Stimulated activated effector memory CD8-positive, alpha-beta T cell treated with anti-CD3 and anti-CD28 coated beads, Interleukin-12 subunit alpha, Interleukin-12 subunit beta, amount 100 ng/mL, for 72 hours (primary cell): ENCODE measurements at places on chromosomes 7 and 10.

- no peak for DNase-seq
These were observed 205.3 kb downstream of the TAX1BP1 start for GRCh38 chr7:27945058-27945795.

- DNase-seq = no peak
These were observed at the start of gene PLA2G12B for GRCh38 chr10:72954596-72955554. Gene PLA2G12B (minus strand): TSS chr10:72954806. CDS start chr10:72954685, 121 bp downstream.

GRCh38 chr7:15334536-15335263 lies 227.1 kb downstream of the AGMO start:
- DNase-seq = no peak

GRCh38 chr7:105655500-105656380 lies 74.4 kb upstream of the EFCAB10 start:
- DNase-seq = no peak

DNA sequence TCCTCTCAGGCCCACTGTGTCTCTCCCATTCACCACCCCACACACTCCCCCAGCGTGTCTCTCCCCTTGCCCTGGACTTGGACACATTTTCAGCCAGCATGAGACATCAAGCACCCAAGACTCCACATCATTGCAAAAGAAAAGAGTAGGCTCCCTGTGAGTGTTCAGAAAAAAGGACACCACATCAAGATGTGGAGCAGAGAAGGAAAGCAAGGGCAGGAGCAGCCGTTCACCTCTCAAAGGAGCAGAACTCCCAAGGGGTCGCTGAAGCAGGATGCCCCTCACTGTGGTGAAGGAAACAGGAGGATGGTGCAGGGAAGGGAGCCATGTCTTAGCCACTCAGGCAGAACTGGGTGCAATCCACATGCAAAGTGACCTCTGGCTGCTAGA lies 89.9 kb upstream of the MACROH2A2 start:
- DNase-seq = no peak

DNA sequence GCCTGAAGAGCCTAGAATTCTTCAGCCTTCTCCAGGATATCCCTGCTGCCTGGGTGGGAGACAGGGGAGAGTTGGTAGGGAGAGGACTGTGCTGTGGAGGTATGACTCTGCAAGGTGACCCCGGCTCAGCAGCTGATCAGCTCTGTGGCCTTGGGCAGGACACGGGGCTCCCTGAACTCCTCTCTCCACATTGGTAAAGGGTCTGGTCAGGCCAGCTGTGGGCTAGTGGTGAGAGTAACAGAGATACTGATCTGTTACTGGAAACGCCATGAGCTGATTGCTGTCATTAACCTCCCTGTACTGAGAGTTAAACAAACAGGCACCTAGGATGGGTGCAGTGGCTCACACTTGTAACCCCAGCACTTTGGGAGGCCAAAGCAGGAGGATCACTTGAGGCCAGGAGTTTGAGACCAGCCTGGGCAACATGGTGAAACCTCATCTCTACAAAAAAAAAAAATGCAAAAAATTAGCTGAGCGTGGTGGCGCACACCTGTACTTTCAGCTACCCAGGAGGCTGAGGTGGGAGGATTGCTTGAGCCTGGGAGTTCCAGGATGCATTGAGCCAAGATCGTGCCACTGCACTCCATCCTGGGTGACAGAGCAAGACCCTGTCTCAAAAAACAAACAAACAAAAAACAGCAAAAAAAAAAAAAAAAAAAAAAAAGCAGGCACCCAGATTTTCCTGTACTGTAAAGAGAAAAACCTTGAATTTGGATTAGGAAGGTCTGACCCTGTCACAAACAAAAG lies 151.5 kb downstream of the CUX1 start:
- no peak for DNase-seq

DNA sequence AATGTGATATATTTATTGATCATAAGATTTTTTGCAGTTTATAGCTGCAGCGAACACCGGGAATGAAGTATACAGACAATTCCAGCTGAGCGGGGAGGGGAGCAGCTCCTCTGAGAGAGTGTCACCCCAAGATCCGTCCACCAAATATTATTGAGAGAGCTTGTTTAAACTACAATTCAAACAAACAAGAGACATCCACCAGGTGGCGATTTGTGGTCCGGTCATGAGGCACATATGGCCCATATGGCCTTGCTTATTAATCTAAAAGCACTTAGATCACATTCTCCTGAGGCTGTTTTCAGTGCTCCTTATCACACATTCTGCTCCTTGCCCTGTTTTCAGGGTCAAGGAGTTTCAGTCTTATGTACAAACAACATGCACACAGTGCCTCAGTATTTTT lies 83.1 kb downstream of the THSD7A start:
- DNase-seq = no peak

- DNase-seq = no peak
These were observed 18.7 kb downstream of the PTPRE start for GRCh38 chr10:127925471-127926207.

DNA sequence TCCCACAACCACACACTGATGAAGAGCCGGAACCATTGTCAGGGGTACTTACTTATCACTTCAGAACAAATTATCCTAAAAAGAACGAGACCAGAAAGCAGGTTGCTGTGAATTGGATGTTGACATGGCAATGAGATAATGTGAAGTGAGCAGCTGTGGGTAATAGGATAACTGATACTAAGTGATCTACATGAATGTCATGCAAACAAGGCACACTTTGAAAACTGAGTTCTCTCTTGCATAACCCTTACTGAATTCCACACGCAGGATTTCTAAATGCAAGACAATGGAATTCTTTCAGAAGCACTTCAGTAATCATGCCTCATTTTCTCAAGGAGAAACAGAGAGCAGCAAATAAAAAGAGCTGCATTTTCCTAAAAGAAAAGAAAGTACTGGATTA lies 242.5 kb upstream of the TMEM229A start:
- DNase-seq = no peak

GRCh38 chr10:61907011-61907410 lies 5.5 kb downstream of the ARID5B start:
- DNase-seq = no peak

GRCh38 chr7:117273325-117273724 lies 49.5 kb downstream of the WNT2 start:
- DNase-seq = no peak

- DNase-seq = no peak
These were observed 25.4 kb downstream of the CALML3 start for GRCh38 chr10:5550250-5550545.

- DNase-seq = peak; percentile 92
These were observed at the start of gene MTURN for GRCh38 chr7:30134611-30135300. Gene MTURN (plus strand): TSS chr7:30134986. CDS start chr7:30135137, 151 bp downstream.

DNA sequence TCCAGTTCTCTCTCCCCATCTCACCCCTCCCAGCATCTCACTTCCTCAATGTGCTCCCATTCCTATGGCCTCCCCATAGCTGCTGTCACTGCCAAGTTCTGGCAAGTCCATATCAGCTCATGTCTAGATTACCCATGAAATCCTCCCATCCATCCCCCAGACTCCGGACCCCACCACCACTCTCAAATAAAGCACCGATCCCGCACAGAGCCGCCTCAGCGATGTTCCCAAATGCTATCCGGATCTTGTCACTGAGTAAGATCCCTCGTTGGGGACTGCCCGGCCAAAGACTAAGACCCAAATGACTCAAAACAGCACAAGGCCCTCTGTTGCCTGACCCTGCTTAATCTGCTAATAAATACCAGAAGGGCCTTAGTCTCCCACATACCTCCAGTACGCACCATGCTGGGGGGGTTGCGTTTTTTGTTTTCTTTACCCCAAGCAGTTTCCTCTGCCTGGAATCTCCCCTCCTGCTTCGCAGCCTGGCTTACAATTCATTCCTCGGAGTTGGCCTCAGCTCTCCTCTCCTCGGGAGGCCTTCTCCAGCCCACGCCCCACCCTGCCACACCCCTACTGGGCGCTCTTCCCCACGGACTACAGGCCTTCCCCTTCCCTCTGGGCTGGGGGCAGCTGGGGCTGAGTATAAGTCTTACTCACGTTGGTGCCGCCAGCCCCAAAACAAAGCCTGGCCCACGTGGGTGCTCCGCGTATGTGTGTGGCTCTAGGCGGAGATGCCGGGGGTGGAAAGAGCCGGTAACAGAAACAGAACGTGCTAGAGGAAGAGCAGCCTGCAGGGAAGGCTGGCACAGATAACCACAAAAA lies 1.8 kb upstream of the DUSP5 start:
- no peak for DNase-seq

DNA sequence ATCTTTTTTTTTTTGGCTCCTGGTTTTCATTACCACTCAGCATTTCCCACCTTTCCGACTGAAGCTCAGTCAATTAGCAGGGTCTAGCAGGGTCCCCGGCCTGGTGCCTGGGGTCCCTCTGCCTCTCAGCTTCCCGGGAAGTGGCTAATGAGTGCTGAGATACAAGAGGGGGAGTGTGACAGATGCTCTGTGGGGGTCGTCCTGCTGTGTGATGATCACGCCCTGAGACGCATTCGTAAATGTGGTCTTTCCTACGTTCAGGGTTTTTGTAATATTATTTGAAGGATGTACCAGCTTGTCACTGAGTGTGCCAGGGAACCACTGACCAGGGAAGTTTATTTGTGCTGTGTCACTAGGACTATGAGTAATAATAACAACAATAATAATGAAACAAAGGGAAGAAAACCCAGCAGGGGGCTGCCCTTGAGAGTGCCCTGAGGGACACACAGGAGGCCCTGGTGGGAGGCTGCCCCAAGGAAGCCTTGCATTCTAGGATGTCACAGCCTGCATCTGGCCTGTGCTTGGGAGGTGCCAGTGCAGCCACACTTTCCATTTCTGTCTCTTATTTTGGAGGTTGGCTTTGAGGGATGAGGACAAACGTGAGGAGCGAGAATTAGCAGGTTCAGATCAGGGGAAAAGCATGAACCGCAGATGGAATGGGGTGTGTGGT lies 337.8 kb downstream of the ADARB2 start:
- no peak for DNase-seq

- no peak for DNase-seq
These were observed 60.3 kb downstream of the PRKAR2B start for GRCh38 chr7:107104801-107105200.

GRCh38 chr7:131385039-131385605 lies 57.4 kb downstream of the MKLN1 start:
- DNase-seq = no peak
